Muscle of leg (tissue), 16 donors: ENCODE measurements at places on chromosomes 5 and 9. TPM values are rescaled to one million over a fixed set of nuclear protein-coding genes. Genes with fewer than 3 reads are reported as not detected.
A peak's percentile ranks its signal among the peaks of the same experiment; 100 is the strongest.

DNA sequence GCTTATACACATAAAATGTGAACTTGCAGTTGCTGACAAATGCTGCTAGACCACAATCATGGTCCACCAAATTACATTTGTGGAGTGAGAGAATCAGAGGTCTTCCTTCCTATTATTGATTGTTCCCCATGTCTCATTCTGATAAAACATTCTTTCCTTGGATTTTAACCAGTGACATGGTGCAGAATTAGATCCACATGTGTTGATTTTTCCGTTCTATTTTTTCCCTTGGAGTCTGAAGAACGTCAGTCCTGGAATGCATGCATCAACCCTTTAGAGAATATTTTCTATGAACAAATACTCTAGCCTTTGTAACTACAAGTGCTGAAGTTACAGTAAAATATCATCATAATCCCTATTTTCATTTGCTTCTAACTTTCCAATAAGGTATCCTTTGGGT is 170.7 kb upstream of the SPRY4 start:
- H3K27me3 ChIP-seq, result no peaks in the 10 kb centered on the region
- peak overlapping the region; percentile 75 for H3K27ac ChIP-seq
- no peak overlapping the region for H3K4me3 ChIP-seq
- DNase-seq, result peak; percentile 93
- H3K4me1 ChIP-seq, result peaks cover 69% of the 10 kb centered on the region
- H3K36me3 ChIP-seq, result no peaks in the 10 kb centered on the region

GRCh38 chr5:93658044-93658443 is 75.0 kb downstream of the NR2F1 start:
- no peaks in the 10 kb centered on the region for H3K27me3 ChIP-seq
- no peak overlapping the region for H3K4me3 ChIP-seq
- H3K36me3 ChIP-seq, result no peaks in the 10 kb centered on the region
- no peaks in the 10 kb centered on the region for H3K4me1 ChIP-seq
- DNase-seq, result no peak
- H3K27ac ChIP-seq, result no peak overlapping the region

GRCh38 chr9:26158631-26159150 is 480.4 kb upstream of the TUSC1 start:
- no peaks in the 10 kb centered on the region for H3K4me1 ChIP-seq
- no peak for DNase-seq
- no peak overlapping the region for H3K4me3 ChIP-seq
- H3K27me3 ChIP-seq, result no peaks in the 10 kb centered on the region

DNA sequence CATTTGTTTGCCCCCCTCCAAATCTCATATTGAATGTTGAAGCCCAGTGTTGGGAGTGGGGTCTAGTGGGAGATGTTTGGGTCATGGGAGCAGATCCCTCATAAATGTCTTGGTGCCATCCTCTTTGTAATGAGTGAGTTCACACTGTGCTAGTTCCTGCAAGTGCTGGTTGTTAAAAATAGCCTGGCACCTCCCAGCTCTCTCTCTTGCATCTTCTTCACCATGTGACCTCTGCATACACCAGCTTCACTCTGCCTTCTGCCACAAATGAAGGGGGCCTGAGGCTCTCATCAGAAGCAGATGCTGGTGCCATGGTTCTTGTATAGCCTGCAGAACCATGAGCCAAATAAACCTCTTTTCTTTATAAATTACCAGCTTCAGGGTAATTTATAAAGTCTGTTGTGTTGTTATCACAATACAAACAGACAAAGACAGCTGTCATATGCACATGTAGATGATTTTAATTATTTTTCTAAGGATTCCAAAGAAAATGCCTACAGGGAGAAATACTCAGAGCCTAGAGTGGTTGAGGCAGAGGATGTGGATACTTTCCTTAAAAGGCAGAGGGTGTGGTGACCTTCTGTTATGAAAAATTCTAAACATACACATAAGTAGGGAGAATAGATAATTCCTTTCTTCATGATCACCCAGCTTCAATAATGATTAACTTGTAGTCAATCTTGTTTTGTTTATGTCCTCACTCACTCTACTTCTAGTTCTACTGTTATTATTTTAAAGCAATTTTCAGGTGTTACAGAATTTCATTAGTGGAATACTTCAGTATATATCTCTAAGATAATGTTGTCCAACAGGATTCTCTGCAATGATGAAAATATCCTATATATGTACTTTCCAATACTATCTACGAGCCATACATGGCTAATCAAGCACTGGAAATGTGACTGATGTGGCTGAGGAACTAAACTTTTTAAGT is 75.1 kb upstream of the RANBP6 start:
- H3K4me3 ChIP-seq, result no peak overlapping the region
- H3K27ac ChIP-seq, result no peak overlapping the region
- no peaks in the 10 kb centered on the region for H3K27me3 ChIP-seq
- DNase-seq, result peak; percentile 20
- no peaks in the 10 kb centered on the region for H3K36me3 ChIP-seq

DNA sequence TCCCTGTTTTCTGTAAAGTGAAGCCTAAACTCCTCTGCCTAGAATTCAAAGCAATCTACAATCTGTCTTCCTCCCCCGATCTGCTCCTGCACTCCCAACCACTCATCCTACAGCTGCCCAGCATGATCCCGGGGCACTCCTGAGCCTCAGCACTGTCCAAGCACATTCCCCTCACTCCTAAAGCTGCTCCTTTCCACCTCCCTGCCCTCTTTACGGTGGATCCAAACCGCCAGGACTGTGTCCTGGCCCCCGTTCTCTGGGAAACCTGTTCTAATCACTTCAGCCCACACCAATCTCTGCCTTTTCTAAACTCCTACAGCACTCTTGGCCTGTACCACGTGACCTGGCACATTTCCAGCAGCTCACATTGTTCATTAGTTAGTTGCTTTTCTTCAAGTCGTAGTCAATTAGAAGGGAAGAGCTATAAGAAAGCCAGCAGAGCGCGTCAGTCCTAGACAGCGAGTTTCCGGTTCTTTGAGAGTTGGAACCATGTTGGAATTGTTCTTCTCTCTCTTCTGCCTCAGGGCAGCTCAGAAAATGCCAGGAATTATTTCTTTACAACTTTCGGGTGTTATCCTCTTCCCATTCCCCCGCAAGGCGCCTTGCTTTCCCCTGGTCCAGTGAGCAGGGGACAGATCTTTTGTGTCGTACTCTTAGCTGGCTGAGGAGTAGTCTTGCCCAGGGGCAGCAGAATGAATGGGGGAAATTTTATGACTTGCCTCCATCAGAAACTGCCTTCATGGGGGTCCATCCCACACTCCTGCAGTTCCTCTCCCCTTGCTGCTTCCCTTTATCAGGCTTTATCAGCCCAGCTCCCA is 60.7 kb downstream of the NRG2 start:
- peaks cover 8% of the 10 kb centered on the region for H3K4me1 ChIP-seq
- peak; percentile 19 for DNase-seq
- H3K4me3 ChIP-seq, result no peak overlapping the region
- H3K27me3 ChIP-seq, result peaks cover 22% of the 10 kb centered on the region
- H3K36me3 ChIP-seq, result no peaks in the 10 kb centered on the region
- no peak overlapping the region for H3K27ac ChIP-seq

ISL1 gene
- not detected for polyA plus RNA-seq

- H3K36me3 ChIP-seq, result no peaks in the 10 kb centered on the region
- no peak overlapping the region for H3K27ac ChIP-seq
- DNase-seq, result no peak
- peaks cover 18% of the 10 kb centered on the region for H3K4me1 ChIP-seq
Observed at GRCh38 chr9:27362447-27363210, 65.7 kb upstream of the EQTN start.
